ENCODE measurements at places on chromosomes 7 and 10. TPM values are rescaled to one million over a fixed set of nuclear protein-coding genes. Genes with fewer than 3 reads are reported as not detected.

GRCh38 chr7:142851269-142851668 lies 3.6 kb upstream of the EPHB6 start:
- H3K4me3 ChIP-seq, result no peak overlapping the region
- H3K27me3 ChIP-seq, result no peaks in the 10 kb centered on the region
- H3K27ac ChIP-seq, result no peak overlapping the region
- no peak for DNase-seq

DNA sequence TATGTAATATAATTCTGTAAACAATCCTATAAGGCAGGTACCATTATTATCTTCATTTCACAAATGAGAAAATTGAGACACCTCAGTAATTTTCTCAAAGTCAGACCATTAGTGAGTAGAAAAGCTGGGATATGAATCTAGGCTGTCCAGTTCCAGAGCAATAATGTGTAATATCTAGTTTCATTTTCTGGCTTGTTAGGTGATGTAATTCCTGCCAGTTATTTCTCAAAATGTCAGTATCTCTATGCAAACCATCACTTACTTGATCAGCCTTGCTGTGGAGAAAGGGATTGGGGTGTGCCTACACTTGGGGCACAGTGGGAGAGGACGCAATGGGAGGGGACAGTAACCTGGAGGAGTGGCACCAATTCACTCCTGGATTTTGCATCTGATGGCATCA lies 157.5 kb downstream of the LYZL1 start:
- H3K27ac ChIP-seq, result no peak overlapping the region
- no peak for DNase-seq
- no peaks in the 10 kb centered on the region for H3K27me3 ChIP-seq
- no peaks in the 10 kb centered on the region for H3K36me3 ChIP-seq
- peaks cover 5% of the 10 kb centered on the region for H3K4me1 ChIP-seq
- H3K4me3 ChIP-seq, result no peak overlapping the region

- H3K4me1 ChIP-seq, result no peaks in the 10 kb centered on the region
- no peaks in the 10 kb centered on the region for H3K27me3 ChIP-seq
- no peaks in the 10 kb centered on the region for H3K36me3 ChIP-seq
- H3K27ac ChIP-seq, result no peak overlapping the region
Observed at GRCh38 chr10:33497338-33497737, 162.9 kb upstream of the NRP1 start.

DNA sequence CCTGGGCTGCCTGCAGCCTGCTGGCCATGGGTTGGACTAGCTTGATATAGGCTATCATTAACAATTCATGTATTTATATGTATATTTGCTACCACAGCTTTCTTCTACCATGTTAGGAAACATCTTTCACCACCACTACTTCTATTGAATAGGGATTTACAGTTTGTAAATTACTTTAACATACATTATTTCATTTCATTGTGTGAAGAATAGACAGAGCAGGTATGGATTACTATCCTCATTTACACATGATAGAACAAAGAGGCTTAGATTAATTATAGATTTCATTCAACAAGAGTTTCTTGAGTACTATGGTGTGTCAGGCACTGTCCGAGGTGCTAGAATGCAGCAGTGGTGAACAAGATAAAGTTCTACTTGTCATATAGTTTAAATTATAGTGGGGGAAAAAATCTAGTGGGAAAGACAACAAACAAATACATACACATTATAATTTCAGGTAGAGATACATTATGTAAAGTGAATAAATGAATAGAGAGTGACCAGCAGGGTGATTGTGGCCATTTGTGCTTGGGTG lies 20.6 kb downstream of the VTI1A start:
- H3K27me3 ChIP-seq, result no peaks in the 10 kb centered on the region
- no peak overlapping the region for H3K4me3 ChIP-seq
- DNase-seq, result no peak
- no peak overlapping the region for H3K27ac ChIP-seq
- peaks cover 40% of the 10 kb centered on the region for H3K36me3 ChIP-seq
- H3K4me1 ChIP-seq, result peaks cover 13% of the 10 kb centered on the region

GRCh38 chr7:70886547-70886946 lies 245.4 kb upstream of the GALNT17 start:
- DNase-seq, result no peak
- no peaks in the 10 kb centered on the region for H3K36me3 ChIP-seq
- H3K4me1 ChIP-seq, result no peaks in the 10 kb centered on the region
- no peak overlapping the region for H3K27ac ChIP-seq

GRCh38 chr7:55065079-55065478 lies 46.3 kb downstream of the EGFR start:
- H3K4me3 ChIP-seq, result peak overlapping the region; percentile 43
- no peaks in the 10 kb centered on the region for H3K36me3 ChIP-seq
- H3K27ac ChIP-seq, result peak overlapping the region; percentile 70
- DNase-seq, result peak; percentile 83

The PDLIM1 gene
- total RNA-seq, result 67.4 TPM

The ZNF273 gene
- total RNA-seq, result 6.6 TPM

DNA sequence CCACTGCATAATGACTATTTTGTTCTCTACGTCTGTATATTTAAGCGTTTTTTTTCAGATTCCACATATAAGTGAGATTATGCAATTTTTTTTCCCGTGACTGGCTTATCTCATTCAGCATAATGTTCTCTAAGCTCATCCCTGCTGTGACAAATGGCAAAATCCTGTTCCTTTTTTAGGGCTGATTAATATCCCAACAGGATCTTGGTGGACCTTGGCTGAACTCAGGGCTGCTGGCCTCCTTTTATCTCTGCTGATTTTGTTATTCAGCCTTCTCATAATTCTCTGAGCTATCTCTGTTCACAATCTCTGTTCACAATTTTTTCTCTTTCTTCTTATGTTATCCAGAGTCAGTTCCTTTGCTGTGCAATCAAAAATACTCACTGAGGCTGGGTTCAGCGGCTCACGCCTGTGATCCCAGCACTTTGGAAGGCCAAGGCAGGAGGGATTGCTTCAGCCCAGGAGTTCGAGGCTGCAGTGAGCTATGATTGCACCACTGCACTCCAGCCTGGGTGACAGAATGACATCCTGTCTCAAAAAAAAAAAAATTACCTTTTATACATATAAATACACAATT lies 1035.9 kb upstream of the AUTS2 start:
- H3K4me3 ChIP-seq, result no peak overlapping the region
- H3K4me1 ChIP-seq, result no peaks in the 10 kb centered on the region
- H3K27ac ChIP-seq, result no peak overlapping the region
- no peaks in the 10 kb centered on the region for H3K36me3 ChIP-seq

The ACSM6 gene
- not detected for total RNA-seq

DNA sequence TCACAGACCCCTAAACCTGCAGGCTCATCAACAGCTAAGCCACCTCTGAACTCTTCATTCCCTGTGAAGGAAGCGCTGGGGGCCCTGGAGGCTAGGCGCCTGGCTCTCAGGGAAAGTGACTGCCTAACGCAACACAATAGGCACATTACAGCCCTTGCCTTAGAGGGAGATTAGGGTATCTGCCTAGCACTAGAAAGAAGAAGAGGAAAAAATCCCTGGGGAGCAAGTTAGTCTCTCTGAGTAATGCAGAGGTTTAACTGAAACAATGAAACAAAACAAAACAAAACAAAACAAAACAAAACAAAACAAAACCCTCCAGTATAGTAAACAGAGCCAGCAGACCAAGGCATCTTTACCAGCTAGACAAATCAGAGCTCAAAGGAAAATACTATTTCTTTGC lies 2.6 kb downstream of the ZNF777 start:
- H3K27me3 ChIP-seq, result no peaks in the 10 kb centered on the region
- no peak for DNase-seq
- H3K27ac ChIP-seq, result no peak overlapping the region
- H3K4me1 ChIP-seq, result peaks cover 19% of the 10 kb centered on the region
- no peak overlapping the region for H3K4me3 ChIP-seq

GRCh38 chr7:74495112-74496086 lies 41.7 kb downstream of the GTF2IRD1 start:
- H3K27ac ChIP-seq, result no peak overlapping the region
- DNase-seq, result no peak
- H3K27me3 ChIP-seq, result no peaks in the 10 kb centered on the region
- peaks cover 4% of the 10 kb centered on the region for H3K4me1 ChIP-seq

The STEAP1 gene
- 18.8 TPM for total RNA-seq

DNA sequence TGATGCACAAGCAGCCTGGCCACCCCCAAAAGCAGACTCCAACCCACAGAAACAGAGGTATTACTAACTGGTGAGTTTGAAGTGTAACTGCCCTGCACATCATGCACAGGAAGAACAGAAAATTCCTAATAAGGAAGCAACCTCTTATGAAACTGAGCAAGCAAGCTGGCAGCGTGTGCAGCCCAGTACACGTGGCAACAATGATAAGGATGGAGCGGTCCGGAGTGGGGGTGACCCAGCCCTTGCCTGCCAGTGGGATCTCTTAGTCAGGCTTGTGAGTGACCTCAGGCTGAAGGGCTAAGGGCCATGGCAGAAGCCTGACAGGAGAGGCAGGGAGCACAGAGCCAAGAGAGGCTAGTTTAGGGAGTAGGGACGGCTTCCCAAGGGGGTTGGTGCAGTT lies 22.1 kb upstream of the AOAH start:
- no peaks in the 10 kb centered on the region for H3K36me3 ChIP-seq
- H3K27me3 ChIP-seq, result peaks cover 11% of the 10 kb centered on the region
- DNase-seq, result no peak
- H3K27ac ChIP-seq, result no peak overlapping the region

DNA sequence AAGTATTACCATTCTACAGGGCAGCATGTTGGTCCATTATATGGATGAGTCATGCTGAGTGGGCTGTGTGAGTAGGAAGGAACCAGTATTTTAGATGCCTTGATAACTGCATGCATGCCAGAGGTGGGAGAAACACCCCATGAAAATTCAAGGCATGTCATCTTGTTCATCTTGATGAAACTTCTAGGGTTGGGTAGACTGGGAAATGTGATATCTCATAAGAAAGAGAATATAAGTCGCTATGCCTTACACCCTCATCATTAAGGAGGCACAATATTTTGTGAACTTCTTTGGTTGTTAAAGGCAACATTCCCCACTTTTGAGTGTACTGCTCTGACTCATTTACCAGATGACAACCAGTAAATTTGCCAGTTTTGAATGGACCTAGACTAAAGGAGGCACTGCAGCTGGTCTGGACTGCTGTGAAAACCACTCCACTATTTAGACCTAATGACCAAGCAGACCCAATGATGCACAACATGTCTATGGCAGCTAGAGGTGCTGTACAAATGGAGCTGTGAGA lies 48.0 kb downstream of the ZNF365 start:
- H3K27me3 ChIP-seq, result no peaks in the 10 kb centered on the region
- H3K4me1 ChIP-seq, result peaks cover 4% of the 10 kb centered on the region
- H3K4me3 ChIP-seq, result no peak overlapping the region
- H3K27ac ChIP-seq, result no peak overlapping the region

DNA sequence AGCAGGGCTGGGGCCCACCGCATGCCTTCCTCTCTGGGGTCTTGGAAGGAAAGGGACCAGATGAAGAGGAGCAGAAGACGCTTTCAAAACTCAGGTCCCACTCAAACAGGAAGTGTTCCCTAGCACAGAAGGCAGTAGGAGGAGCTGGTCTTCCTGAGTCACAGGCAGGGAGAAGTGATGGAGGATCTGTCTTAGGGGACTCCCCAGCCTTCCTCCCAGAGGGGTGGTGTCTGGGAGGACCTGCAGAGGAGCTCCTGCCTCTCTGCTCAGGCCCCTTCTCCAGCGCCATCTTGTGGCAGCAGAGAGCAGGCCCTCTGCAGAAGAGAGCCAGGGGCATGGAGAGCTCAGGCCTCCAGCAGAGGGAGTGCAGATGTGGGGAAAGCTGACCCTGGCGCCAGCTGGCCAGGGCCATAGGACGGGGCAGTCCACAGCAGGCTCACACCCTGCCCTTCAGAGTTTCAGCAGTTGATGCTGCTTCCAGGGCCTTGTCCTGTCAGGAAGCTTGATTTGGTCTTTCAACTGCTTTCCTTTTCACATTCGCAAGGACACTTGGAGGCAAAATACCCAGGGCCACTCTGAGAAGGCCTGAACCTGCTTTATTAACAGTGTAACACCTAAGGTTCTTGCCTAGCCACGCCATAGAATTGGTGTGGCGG lies 62.2 kb upstream of the TARP start:
- peak; percentile 73 for DNase-seq
- H3K4me3 ChIP-seq, result no peak overlapping the region
- H3K4me1 ChIP-seq, result peaks cover 25% of the 10 kb centered on the region
- H3K36me3 ChIP-seq, result no peaks in the 10 kb centered on the region
- H3K27ac ChIP-seq, result no peak overlapping the region

GRCh38 chr10:68403701-68404100 lies 3.4 kb downstream of the RUFY2 start:
- no peak overlapping the region for H3K4me3 ChIP-seq
- peaks cover 3% of the 10 kb centered on the region for H3K36me3 ChIP-seq
- no peak overlapping the region for H3K27ac ChIP-seq
- DNase-seq, result no peak

All from HCT116 (cell line).